ENCODE measurements at places on chromosomes 2 and 18. TPM values are rescaled to one million over a fixed set of nuclear protein-coding genes. Genes with fewer than 3 reads are reported as not detected.

- peaks cover 14% of the 10 kb centered on the region for H3K4me1 ChIP-seq
- no peaks in the 10 kb centered on the region for H3K27me3 ChIP-seq
- H3K4me3 ChIP-seq: no peak overlapping the region
- H3K27ac ChIP-seq: no peak overlapping the region
- no peaks in the 10 kb centered on the region for H3K36me3 ChIP-seq
- DNase-seq: no peak
Observed at GRCh38 chr2:217688494-217688893, 314.3 kb downstream of the TNS1 start.

GRCh38 chr2:72497763-72498162 lies 328.1 kb downstream of the EXOC6B start:
- DNase-seq: no peak
- H3K4me3 ChIP-seq: no peak overlapping the region

DNA sequence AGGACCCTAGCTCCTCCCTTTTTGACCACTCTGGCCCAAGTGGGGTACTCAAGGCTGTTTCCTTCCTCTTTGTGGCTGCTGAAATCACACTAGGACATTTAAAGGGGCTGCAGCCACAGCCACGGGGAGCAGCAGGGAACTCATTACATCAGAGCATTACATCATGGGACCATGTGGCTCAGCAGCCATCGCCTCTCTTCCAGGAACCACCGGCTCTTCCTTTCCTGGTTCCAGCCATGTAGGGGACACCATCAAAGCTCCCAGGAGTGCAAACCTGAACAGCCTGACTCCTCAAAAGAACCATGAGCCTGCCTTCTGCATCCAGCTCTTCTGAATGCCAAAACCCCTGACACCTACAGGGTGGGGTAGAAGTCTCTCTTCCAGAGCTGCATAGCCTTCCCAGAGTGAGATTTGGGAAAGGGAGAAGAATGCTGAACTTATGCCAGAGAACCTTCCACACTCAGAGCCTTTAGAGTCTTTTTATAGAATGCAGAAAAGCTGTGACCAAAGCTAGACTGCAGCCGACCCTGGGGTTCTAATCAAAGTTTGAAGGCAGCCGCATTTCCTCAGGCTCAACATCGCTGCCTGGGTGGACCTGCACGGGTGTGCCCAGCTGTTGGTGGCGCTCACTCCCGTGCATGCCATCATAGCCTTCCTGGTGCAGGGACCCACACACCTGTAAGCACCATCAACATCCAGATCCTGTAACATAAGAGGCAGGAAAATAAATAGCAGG lies 121.7 kb downstream of the KLHL29 start:
- no peak overlapping the region for H3K4me3 ChIP-seq
- H3K27me3 ChIP-seq: no peaks in the 10 kb centered on the region
- no peak for DNase-seq
- no peak overlapping the region for H3K27ac ChIP-seq
- H3K36me3 ChIP-seq: no peaks in the 10 kb centered on the region

- H3K27me3 ChIP-seq: peaks cover 2% of the 10 kb centered on the region
- H3K36me3 ChIP-seq: no peaks in the 10 kb centered on the region
- H3K4me1 ChIP-seq: no peaks in the 10 kb centered on the region
- H3K4me3 ChIP-seq: no peak overlapping the region
Observed at GRCh38 chr2:121998751-121999150, 243.3 kb downstream of the TSN start.

GRCh38 chr2:263774-264492 lies at the start of gene SH3YL1:
Gene SH3YL1, minus strand, starts transcription at chr2:264032. Its CDS starts 48 bp downstream, at chr2:263984.
- H3K4me1 ChIP-seq: no peaks in the 10 kb centered on the region
- no peak within 1 kb of the TSS for H3K27ac ChIP-seq
- DNase-seq: peak; percentile 77
- H3K27me3 ChIP-seq: no peaks in the 10 kb centered on the region

DNA sequence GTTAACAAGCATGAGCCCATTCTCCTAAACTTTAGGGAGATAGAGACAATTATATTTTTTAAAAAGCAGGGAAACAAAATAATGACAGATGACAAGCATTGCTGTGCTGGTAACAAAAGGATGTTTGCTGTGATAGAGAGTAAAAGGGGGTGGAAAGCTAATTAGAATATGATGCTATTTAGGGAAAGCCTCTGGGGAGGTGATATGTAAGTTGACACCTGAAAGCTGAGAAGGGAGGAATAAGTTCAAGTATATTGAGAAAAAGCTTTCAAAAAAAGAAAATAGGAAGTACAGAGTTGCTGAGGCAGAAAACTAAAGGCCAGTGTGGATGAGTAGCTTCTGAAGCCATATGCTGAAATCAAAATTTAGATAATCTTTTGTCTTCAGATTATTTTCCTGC lies 565.2 kb upstream of the NRXN1 start:
- no peaks in the 10 kb centered on the region for H3K27me3 ChIP-seq
- no peaks in the 10 kb centered on the region for H3K36me3 ChIP-seq
- H3K4me1 ChIP-seq: no peaks in the 10 kb centered on the region

- H3K27me3 ChIP-seq: no peaks in the 10 kb centered on the region
- no peaks in the 10 kb centered on the region for H3K36me3 ChIP-seq
- H3K27ac ChIP-seq: no peak overlapping the region
Observed at GRCh38 chr2:180075870-180076269, 68.8 kb upstream of the CWC22 start.

DNA sequence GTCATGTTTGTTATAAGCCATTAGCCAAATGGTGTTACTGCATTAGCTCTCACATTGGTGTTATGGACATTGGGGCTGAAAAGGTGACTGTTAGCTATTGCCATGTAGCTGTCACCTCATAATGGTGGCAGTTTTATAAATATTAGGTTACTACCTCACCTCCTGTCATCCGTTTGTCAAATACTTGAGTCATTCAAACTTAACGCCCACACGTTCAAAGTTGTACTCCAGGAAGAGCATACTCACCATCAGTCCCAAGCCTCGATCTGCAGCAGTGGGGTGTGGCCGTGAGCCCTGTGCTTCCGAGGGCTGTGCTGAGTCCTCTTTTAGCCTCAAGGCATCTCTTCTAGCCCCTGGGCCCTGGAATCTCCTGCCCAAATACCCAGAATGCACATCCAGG lies 87.3 kb downstream of the PDK1 start:
- no peaks in the 10 kb centered on the region for H3K36me3 ChIP-seq
- no peaks in the 10 kb centered on the region for H3K27me3 ChIP-seq
- no peak overlapping the region for H3K27ac ChIP-seq
- no peaks in the 10 kb centered on the region for H3K4me1 ChIP-seq
- no peak for DNase-seq
- H3K4me3 ChIP-seq: no peak overlapping the region

GRCh38 chr2:12882393-12882792 lies 165.7 kb downstream of the TRIB2 start:
- no peak for DNase-seq
- no peak overlapping the region for H3K4me3 ChIP-seq
- H3K27ac ChIP-seq: no peak overlapping the region
- no peaks in the 10 kb centered on the region for H3K36me3 ChIP-seq

DNA sequence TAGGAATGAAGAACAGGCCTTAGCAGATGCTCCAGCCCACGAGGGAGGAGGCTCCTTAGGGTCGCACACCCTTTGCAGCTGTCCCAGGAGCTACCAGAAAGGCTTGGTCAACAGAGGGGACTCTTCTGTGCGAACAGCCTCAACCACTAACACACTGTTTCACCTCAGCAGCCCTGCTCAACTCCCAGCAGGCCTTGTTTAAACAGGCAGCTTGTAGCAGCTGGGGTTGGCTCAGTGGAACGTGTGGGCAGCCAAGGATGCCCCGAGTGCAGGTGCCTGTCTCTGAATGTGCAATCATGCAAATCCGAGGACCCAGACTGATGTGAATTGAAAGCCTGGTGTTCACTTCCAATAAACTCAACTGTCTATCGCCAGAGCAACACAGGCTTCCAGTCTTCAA lies 88.7 kb upstream of the CXCR4 start:
- DNase-seq: no peak
- peaks cover 1% of the 10 kb centered on the region for H3K27me3 ChIP-seq
- no peaks in the 10 kb centered on the region for H3K4me1 ChIP-seq
- no peak overlapping the region for H3K27ac ChIP-seq
- no peak overlapping the region for H3K4me3 ChIP-seq
- no peaks in the 10 kb centered on the region for H3K36me3 ChIP-seq

GRCh38 chr2:201964631-201965206 lies 68.9 kb upstream of the FZD7 start:
- H3K36me3 ChIP-seq: no peaks in the 10 kb centered on the region
- no peak overlapping the region for H3K4me3 ChIP-seq
- H3K27me3 ChIP-seq: no peaks in the 10 kb centered on the region
- H3K4me1 ChIP-seq: no peaks in the 10 kb centered on the region
- no peak for DNase-seq
- no peak overlapping the region for H3K27ac ChIP-seq

GRCh38 chr2:36376319-36376765 lies 20.8 kb downstream of the CRIM1 start:
- H3K4me1 ChIP-seq: peaks cover 4% of the 10 kb centered on the region
- H3K27me3 ChIP-seq: no peaks in the 10 kb centered on the region
- H3K4me3 ChIP-seq: no peak overlapping the region
- H3K27ac ChIP-seq: peak overlapping the region; percentile 67
- no peaks in the 10 kb centered on the region for H3K36me3 ChIP-seq
- DNase-seq: peak; percentile 89

DNA sequence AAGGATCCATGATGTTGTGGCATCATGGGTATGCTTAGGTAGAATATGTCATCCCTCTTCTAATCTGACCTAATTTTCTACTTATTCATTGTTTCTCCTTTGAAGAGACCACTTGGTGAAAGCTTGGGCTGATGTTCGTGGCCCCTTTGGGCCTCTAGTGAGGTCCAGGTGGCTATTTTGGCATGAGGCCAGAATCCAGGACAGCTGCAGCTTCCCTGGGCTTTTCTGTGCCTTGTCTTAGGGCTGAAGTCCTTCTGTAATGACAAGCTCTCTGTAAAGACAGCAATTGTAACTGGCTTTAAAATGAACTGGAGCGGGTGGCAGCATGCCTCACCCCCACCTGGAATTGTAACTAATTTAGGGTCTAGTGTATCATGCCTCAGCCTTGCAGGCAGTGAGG lies 15.6 kb upstream of the MC2R start:
- no peaks in the 10 kb centered on the region for H3K4me1 ChIP-seq
- no peaks in the 10 kb centered on the region for H3K36me3 ChIP-seq
- no peak overlapping the region for H3K27ac ChIP-seq
- H3K27me3 ChIP-seq: no peaks in the 10 kb centered on the region

Gene CYRIA
- total RNA-seq: 12.8 TPM

Gene RSAD2
- 4.9 TPM for total RNA-seq

Gene CCDC74B
- 2.6 TPM for total RNA-seq
